ENCODE measurements at places on chromosomes 1 and 21.
A peak's percentile ranks its signal among the peaks of the same experiment; 100 is the strongest.

DNA sequence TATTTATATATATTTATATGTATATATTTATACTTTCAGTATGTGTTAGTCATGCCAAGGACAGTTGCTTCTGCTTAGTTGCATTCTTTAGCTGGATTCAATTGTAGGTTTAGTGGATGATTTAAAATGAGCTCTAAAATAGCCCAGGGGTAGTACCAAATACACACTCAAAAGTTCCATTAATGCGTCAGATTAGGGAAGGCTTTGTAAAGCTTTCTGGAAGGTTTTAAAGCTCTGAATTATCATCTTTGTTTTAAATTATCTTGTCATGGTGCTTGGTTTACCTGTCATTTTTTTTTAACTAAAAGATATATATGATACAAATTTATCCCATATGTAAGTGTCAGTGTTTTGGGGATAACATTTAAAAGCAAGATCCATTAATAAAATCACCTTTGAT lies 242.7 kb upstream of the ADAMTS5 start:
- no peak for DNase-seq
- H3K36me3 ChIP-seq: no peaks in the 10 kb centered on the region
- H3K4me1 ChIP-seq: no peaks in the 10 kb centered on the region
- H3K27me3 ChIP-seq: no peaks in the 10 kb centered on the region

DNA sequence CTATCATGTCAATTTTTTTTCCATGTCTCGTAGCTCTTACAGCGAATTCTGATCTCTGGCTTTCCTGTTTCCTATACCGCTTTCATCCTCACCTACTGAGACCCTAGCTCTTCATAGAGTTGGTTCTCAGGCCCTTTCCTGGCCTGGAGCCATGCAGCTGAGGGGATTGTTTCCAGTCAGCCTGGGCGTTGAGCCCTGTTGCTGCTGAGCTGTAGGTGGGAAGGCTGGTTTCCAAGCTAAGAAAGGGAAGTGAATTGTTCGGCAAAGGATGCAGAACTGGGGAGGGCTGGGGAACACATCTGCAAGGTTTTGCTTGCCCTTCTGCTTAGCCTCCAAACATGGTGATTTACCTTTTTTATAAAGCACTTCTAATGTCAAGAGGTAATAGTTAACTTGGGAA lies 41.5 kb downstream of the SPATA46 start:
- H3K4me1 ChIP-seq: no peaks in the 10 kb centered on the region
- no peaks in the 10 kb centered on the region for H3K36me3 ChIP-seq
- no peak for DNase-seq
- H3K27me3 ChIP-seq: peaks cover 8% of the 10 kb centered on the region

DNA sequence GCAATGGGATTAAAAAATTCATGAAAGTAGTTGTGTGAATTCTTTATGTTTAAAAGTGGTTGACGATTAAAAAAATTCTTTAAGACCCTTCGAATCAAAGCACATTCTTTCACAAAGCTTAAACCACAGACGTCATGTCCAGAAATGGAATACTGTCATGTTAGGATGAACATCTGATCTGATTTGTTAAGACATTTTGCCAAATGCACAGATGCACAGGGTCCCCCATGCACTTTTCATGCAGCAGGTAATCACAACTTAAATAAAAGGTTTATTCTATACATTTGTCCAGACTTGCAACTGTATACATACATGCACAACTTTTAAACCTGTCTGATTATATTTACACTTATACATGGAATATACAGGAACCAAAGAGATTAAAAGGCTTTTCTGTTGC lies 103.3 kb downstream of the NRIP1 start:
- H3K27me3 ChIP-seq: peaks cover 2% of the 10 kb centered on the region
- H3K27ac ChIP-seq: no peak overlapping the region
- no peak for DNase-seq
- peaks cover 5% of the 10 kb centered on the region for H3K36me3 ChIP-seq
- H3K4me1 ChIP-seq: no peaks in the 10 kb centered on the region

DNA sequence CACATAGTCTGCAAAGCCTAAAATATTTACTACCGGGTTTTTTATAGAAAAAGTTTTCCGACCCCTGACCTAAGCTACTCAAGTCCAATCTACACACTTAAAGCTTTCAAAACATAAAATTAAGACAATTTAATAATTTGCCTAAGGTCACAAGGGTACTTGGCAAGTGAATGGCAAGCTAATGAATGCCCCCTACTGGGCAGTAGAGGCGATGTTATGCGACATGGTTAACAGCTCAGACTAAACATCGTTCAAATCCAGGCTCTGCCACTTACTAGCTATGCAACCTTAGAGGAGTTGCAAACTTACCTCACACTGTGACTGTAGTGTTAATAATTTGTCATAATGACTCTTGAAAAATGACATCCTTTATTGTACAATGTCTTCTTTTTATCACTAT lies 317.2 kb upstream of the NFIA start:
- DNase-seq: no peak
- H3K36me3 ChIP-seq: no peaks in the 10 kb centered on the region
- H3K4me3 ChIP-seq: no peak overlapping the region

- no peaks in the 10 kb centered on the region for H3K27me3 ChIP-seq
- no peaks in the 10 kb centered on the region for H3K4me1 ChIP-seq
- DNase-seq: no peak
- no peaks in the 10 kb centered on the region for H3K36me3 ChIP-seq
- H3K4me3 ChIP-seq: no peak overlapping the region
These were observed 8.8 kb upstream of the RNF223 start for GRCh38 chr1:1082776-1083415.

GRCh38 chr1:227899820-227900449 lies 47.8 kb downstream of the WNT9A start:
- no peaks in the 10 kb centered on the region for H3K4me1 ChIP-seq
- no peaks in the 10 kb centered on the region for H3K36me3 ChIP-seq
- H3K27me3 ChIP-seq: peaks cover 1% of the 10 kb centered on the region
- no peak overlapping the region for H3K4me3 ChIP-seq
- no peak for DNase-seq
- H3K27ac ChIP-seq: no peak overlapping the region

DNA sequence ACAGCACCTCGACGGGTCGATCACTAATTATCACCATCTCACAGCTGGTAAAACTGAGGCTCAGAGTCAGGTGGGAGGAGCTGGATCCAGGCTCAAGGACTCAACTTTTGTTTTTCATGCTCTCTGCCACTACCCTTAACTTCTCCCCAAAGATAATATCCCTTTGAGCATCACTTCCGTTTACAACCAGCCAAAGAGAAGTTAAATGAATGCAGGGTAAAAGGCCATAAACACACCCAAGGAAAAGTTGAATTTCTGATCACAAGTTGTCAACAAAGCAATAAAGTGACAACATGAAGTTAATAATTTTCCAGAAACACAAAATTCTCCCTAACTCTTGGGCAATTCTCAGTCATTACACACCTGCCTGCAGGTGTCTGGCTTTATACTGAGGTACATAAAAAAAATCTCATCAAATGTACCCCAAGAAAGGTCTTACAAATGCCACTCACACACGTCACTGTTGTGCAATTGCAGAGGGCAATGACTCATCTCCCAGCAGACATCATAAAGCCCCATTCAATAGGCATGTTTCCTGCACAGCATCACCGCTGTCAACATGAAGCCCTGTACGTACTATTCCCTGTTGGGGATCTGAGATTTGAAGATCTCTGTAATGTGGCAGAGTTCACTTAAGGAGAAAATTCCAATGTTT lies 3.4 kb downstream of the OR2T11 start:
- H3K4me1 ChIP-seq: no peaks in the 10 kb centered on the region
- no peak overlapping the region for H3K27ac ChIP-seq
- no peaks in the 10 kb centered on the region for H3K27me3 ChIP-seq
- H3K4me3 ChIP-seq: no peak overlapping the region

GRCh38 chr1:201088395-201088794 lies 23.8 kb downstream of the CACNA1S start:
- H3K27ac ChIP-seq: no peak overlapping the region
- no peaks in the 10 kb centered on the region for H3K36me3 ChIP-seq
- peaks cover 17% of the 10 kb centered on the region for H3K27me3 ChIP-seq
- no peak overlapping the region for H3K4me3 ChIP-seq

DNA sequence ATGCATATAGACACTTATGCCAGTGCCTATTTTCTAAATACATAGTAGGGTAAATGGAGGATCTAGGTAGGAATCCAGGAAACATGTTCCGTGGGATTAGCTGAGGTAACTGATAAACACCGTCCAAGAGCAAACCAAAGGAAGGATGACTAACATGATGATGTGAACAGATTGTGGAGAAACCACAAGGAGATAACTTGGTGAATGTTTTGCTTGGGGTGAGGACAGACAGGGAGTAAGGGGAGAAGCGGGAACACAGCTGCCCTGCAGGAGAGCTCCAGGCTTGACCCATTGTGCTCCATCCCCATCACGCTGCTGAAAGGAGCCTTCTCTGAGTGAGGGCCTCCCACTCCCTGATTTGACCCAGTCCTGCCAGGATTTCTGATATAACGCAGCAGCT lies 87.0 kb upstream of the ZC3H11B start:
- H3K36me3 ChIP-seq: no peaks in the 10 kb centered on the region
- H3K4me1 ChIP-seq: no peaks in the 10 kb centered on the region
- H3K27me3 ChIP-seq: peaks cover 2% of the 10 kb centered on the region
- no peak overlapping the region for H3K4me3 ChIP-seq
- no peak overlapping the region for H3K27ac ChIP-seq
- DNase-seq: no peak

DNA sequence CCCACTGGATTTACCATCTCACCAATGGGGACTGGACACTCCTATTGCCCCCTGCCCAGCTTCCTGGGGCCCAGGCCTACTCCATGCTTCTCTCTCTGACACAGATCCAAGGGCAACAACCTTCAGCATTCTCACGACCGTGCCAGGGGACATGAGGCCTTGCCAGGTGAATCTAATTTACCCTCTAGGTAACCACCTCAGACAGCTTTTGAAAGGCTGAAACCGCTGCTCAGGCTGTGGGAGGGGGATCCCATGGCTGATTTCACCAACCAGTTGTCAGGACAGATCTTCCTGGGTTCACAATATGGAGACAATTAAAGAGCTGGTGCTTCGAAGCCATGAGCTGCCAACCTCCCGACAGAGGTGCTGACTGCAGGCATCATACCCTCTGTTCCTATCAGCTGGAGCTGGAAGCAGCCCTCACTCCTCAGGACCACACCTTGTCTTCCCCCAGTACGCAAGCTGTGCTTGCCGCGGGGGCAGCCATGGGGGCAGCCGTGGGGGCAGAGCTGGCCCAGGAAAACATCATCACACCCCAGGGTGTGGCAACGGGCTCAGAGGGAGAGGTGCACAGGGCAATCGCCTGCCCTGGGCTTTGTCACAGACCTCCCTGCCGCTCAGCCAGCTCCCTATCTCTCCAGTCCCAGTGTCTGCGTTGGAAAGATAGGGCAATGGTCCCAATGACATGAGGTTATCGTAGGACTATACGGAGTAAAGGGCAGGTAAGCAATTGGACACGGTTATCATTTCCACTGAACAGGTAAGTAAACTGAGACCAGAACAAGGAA lies 120.2 kb downstream of the DMRTB1 start:
- no peak overlapping the region for H3K27ac ChIP-seq
- no peak for DNase-seq
- H3K4me3 ChIP-seq: no peak overlapping the region
- no peaks in the 10 kb centered on the region for H3K36me3 ChIP-seq
- H3K4me1 ChIP-seq: no peaks in the 10 kb centered on the region

DNA sequence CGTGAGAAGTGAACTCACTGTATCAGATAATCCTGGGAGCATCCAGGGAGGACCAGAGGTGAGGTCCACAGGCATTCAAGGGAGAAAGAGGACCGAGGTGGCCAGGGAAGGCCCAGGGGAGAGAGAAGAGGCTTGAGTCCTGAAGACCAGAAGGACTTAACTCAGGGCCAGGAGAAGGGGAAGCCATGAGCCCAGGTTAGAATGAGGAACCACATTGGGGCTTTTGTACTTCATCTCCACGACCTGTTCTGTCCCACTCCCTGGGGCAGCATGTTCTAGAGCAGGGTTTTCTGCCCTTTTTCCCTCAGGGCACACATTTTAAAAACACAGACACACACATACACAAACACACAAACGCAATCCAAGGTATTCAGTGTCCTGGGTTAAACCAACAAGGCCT lies 8.4 kb downstream of the LGR6 start:
- H3K4me1 ChIP-seq: no peaks in the 10 kb centered on the region
- H3K27me3 ChIP-seq: peaks cover 17% of the 10 kb centered on the region
- no peaks in the 10 kb centered on the region for H3K36me3 ChIP-seq

GRCh38 chr1:205321162-205321958 lies at the start of gene NUAK2:
Gene NUAK2 (minus strand): TSS chr1:205321745. CDS start chr1:205321628, 117 bp downstream.
- H3K36me3 ChIP-seq: peaks cover 2% of the 10 kb centered on the region
- H3K4me3 ChIP-seq: peak within 1 kb of the TSS; percentile 95
- H3K27ac ChIP-seq: peak within 1 kb of the TSS; percentile 80
- peaks cover 8% of the 10 kb centered on the region for H3K27me3 ChIP-seq
- peak; percentile 78 for DNase-seq

DNA sequence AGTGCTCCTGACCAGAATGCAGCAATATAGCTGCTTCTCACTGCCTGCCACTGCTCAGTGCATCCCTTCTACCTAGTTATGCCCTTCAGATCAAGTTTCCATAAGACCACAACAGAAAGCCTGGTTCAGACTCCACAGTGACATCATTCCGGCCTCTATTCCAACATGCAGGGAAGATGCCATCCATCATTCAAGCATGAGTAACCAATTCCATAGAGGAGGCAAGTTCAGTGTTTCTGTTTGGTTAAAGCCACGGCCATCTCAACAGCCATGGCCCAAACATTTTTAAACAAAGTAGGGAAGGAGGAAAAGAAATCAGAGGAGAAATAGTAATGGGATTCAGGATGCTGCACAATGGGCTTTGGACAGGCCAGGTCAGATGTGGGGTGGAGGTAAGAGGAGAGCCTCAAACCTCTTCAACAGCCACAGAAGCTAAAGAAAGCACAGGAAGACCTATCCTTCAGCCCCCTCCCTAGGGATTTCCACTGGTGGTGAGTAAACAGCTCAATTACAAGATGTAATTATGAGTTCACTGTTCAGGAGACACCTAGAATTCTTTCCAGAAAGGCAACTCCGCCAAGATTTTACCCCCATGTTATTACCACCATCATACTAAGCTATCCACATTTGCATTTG lies 484.9 kb downstream of the SETD4 start:
- no peaks in the 10 kb centered on the region for H3K36me3 ChIP-seq
- peaks cover 7% of the 10 kb centered on the region for H3K27me3 ChIP-seq
- no peak for DNase-seq
- H3K27ac ChIP-seq: no peak overlapping the region
- no peak overlapping the region for H3K4me3 ChIP-seq
